ENCODE measurements at places on chromosomes 7 and 10. TPM values are rescaled to one million over a fixed set of nuclear protein-coding genes. Genes with fewer than 3 reads are reported as not detected.

The TAS2R4 gene
- total RNA-seq: 0.85 TPM

The CTAGE8 gene
- total RNA-seq: 0.04 TPM

The CTTNBP2 gene
- total RNA-seq: not detected

- no peak for DNase-seq
Observed at GRCh38 chr7:18475488-18475887, 20.1 kb upstream of the HDAC9 start.

DNA sequence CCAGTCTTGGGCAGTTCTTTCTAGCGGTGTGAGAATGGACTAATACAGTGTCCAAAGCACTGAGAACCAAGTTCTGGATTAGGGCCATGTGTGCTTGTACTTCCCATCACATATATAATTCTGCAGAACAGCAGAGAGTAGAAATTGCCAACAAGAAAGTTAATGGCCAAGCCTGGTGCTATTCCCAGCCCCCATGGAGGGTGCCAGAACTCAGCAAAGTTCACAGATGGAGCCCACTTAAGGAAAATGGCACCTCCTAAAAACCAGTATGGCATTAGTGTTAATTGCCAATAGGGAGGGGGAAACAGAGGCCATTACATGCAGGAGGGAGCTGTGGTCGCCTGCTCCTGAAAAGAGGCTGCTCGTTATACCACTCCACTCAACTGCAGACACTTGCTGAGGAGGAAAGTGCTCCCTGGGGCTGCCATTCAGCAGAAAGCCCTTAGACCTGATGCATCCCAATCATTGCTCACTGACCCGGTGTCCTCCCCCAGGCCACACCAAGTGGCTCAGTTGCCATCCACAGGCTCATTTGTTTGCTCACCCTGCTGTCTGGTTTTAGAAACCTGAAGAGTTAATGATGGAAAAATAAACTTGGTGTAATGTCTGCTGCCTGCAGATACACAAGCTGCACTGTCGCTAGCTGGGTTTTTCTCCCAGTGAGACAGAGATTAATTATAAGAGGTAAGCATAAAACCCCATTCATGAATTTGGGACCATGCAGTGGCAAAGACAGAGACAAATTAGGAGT lies 280.6 kb downstream of the GFRA1 start:
- DNase-seq: no peak

The BMPR1A gene
- total RNA-seq: 3.0 TPM

- no peak for DNase-seq
Observed at GRCh38 chr10:71553432-71553831, 156.7 kb downstream of the CDH23 start.

DNA sequence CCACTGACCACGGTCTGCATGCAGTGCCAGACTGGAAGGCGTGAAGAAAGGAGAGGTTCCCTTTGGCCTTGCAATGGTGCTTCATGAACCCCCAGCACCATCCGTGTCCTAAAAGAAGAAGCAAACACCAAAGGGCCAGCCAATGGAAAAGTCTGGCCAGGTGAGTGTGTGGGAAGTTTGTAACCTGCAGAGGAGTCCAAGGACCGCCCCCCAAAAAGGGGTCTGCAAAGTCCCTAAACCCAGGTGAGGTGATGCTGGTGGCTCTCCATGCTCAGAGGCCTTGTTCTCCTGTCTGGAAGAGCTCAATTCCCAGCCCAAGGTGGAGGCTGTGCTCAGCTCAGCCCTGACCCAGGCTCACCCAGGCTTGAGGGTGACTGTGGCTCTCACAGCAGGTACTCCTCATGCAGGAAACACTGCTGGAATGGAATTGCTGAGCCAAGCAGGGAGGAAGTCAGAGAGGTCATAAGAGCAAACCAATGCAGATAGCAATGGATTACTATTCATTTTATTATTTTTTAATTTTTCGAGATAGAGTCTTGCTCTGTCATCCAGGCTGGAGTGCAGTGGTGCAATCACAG lies 52.4 kb upstream of the NANOS1 start:
- no peak for DNase-seq

The MAGI2 gene
- total RNA-seq: 2.7 TPM

The RARRES2 gene
- not detected for total RNA-seq

The PAPOLB gene
- 0.04 TPM for total RNA-seq

DNA sequence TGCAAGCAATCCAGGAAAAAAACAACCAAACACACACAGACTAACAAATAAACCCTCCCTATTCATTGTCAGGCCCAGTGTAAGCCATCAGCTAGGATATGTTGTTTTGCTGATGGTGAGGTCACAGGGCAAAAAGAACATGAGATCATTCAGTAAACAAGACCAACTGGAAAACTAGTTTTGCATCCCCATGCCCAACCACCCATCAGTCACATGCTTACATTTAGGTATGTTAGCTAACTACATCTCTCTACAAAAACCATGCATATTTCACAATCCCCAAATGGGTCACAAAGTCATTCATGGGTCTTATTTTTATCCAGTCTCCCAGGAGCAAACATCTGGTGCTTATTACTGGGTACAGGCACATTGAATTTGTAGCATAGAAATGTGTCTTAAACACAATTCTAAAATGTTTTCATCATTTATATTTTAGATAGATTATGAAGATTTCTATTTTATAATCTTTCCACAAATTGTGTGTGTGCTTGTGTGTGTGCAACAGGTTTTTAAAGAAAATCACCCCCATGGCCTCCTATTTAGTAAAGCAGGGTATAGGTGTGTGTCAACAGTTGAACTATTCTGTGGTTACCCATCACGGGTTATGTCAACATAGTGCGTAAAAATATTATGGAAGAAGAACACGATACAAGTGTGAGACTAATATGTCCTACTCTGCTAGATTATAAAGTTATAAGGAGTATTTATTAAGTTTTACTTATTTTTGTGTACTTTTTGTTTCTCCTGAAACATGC lies 103.8 kb upstream of the AKR1E2 start:
- DNase-seq: no peak

DNA sequence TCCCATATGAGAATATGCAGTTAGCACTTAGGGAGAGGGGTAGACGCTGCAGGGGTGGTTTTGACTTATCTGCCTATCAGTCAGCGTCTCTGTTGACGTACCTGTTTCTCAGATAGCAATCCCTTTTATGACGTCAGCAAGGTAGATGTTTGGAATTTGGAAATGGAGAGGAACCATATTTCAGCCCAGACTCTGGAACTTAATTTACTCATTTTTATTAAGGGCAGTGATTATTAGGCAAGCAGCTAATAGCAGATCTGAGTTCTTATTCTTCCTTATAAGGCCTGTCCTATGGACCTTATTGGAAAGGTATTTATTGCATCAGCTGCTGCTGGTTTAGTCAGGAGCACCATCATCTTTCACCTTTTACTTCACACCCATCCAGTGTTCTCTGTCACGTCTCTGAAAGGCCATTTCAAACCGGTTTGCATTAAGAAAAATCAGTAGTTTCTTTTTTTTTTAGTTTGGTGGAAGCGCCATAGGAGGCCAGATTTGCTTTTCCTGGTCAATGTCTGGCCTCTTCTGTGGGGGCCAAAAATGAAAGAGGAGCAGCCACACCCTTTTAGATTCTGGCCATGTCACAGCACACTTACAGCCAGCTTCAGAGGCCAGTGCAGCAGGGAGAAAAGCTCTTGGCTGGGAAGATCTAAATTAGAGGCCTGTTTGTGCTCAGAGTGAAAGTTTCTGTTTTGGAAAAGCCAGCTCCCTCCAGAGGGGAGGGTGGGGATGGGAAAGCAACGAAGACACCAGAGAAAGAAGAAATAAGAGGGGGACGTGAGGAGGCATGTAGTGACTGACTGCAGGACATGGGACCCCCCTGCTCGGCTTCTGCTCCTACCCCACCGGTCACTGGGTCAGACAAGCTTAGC lies 146.3 kb downstream of the TCF7L2 start:
- no peak for DNase-seq

DNA sequence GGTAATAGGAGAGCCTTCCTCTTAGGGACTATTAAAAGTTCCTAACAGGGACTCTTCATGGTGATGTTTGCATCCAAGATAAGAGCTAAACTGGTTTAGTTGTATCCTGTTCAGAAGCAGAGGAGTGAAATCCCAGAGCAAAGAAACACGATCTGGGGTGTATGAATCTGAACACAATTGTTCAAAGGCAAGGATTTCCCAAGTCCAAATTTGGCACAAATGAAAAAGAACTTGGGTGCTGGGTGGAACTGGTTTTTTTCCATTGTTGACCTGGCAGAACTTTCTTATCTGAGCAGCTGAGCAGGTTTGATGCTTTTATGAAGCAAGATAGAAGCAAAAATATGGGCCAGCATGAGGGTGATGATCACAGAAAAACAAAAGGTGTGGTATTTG lies 6.0 kb downstream of the AGFG2 start:
- DNase-seq: no peak

The SUN3 gene
- total RNA-seq: not detected

- DNase-seq: no peak
Observed at GRCh38 chr10:16199216-16199615, 237.6 kb upstream of the PTER start.

The JAKMIP3 gene
- total RNA-seq: 0.07 TPM

DNA sequence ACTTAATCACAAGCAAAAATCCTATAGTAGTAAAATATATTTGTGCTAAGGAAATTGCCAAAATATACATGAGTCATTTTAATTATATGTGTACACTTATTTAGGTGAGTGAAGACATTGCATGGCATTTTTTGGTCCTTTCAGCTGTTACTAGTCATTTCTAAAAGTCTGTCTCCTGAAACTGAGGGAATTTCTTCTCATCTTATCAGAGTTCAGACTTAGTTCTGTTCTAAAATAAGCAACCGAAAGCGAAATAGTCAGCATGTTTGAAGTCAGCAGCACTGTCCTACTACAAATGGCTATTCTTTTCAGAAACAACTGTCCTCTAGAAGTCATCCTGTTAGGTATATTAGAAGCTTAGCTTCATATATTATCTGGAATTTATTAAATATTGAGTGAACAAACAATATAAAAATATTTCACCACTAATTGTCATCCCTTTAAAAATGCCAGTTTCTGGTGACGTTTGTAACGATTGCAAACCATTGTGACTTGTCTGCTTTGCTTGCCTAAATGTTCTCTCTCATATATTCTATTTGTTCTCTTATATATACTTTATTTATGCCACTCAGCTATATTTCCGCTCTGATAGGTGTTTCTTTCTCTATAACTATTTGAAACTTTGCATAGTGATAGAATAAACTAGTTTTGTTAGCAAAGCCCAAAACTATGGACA lies 227.4 kb upstream of the KAT6B start:
- no peak for DNase-seq

DNA sequence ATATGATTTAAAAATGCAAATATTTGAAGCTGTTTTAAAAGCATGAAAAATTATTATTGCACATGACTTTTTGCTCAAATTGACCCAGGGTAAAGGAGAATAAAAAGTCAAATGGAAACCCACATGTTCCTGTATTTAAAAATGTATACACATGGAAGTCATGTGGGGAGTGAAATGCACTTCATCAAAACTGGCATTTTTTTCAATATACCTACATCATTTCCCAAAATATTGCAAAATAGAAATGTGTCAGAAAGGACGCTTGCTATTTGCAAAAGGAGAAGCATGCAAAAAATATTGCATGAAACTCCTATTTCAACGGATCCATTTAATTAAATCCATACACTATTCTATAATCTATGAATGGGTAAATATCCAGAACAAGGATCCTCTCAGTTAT lies 117.0 kb downstream of the POU6F2 start:
- no peak for DNase-seq

Data from pulmonary artery endothelial cell (primary cell).